ENCODE measurements at places on chromosomes 2 and 18. TPM values are rescaled to one million over a fixed set of nuclear protein-coding genes. Genes with fewer than 3 reads are reported as not detected.

The TRPM8 gene
- total RNA-seq = not detected

The OTOS gene
- total RNA-seq = not detected

The GPR45 gene
- not detected for total RNA-seq

The PLA2R1 gene
- total RNA-seq = 17.0 TPM

DNA sequence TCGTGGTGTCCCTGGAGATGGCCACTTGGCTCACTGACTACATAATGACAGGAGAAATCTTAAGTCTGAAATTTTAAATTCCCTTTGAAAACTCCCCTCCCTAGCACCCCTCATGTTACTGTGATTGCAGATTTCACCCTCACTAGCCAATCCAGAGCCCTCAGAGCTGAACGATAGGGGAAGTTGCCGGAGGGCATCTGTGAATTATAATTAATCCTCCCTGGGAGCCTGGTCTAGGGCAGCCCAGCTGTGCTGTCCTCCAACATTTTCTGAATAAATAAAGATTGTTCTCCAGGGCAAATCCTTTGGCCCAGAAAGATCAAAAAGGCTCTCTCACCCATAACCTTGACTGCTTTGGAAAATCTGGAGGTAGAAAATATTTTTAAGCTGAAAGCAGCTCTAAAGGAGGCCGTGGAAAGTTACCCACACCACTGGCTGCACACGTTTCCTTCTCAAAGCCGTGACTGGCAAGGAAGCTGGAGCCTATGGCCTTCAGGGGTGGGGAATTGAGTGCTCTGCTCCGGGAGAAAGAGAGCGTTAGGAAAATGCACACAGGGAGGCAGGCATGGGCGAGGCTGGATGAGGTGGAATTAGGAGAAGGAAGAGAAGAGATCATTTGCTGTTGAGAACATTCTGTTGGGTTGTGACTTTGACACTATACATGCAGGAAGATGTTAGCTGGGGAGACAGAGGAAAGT is 68.9 kb upstream of the CNGA3 start:
- no peak for DNase-seq

GRCh38 chr18:24414349-24415003 is 12.0 kb upstream of the IMPACT start:
- DNase-seq = no peak

DNA sequence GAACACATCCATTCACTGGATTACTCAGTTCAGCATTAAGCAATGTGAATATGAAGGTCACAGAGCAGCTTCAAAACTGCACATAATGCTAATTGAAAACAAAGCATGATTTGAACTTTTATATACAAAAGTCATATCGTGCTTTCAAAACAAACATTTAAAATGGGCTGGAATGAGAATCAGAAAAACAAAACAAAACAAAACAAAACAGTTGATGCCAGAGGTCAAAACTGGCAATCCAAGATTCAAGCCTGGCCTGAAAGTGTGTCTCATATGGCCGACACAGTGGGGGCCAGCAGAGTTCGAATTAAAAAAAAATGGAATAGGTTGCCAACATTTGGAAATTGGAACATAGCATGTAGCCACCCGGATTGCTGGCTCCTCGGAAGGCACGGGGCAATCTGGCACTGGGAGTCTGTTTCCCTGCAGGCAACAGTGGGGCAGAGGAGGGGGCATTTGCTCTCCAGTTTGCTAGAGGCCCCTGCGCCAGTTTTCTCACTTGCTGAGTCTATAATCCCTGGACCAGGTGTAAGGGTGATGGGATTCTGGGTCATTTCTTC is 294.4 kb downstream of the ZNF521 start:
- DNase-seq = no peak

DNA sequence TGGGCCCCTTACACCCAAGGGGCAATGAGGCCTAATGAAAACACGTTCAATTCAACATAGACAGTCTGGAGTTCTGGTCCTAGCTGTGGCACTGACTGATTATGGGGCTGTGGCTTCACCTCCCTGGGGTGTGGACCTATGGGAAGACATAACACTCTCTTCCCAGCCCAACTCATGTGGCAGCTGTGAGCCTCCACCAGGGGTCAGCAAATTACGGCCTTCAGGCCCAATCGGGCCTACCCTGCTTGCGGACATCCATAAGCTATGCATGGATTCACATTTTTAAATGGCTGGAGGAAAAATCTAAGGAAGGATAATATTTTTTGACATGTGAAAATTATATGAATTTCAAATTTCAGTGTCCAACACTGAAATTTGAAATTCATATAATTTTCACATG is 101.3 kb downstream of the LOXHD1 start:
- DNase-seq = peak; percentile 71

DNA sequence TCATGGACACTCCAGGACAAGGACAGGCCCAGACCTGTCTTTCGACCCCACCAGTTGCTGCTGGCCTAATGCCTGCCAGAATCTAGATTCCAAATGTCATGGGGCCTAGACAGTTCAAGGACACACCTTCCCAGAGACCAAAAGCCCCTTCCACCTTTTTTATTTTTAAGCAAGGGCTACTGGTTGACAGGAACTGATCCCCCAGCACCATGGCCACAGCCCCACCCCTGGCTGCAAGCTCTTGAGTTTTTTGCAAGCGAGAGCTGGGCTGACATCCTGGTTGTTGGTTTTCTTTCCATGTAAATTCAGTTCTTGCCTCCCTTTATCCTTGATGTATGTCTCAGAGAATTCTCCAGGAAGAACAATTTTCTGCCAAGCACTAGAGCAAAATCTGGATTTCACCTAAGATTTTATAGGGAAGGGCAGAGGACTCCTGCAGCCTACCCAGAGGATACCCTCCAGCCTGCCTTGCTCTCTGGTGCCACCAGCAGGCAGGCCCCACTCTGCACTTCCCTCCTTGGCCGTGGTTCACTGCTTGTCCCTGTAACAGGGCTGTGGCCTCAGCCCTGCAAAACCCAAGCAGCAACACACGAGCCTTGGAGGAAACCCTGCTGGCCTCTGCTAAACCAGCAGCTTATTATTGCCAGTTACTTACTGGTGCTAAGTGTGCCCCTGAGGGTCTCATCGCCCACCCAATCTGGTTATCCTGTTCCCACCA is 97.7 kb downstream of the TWIST2 start:
- DNase-seq = peak; percentile 69

DNA sequence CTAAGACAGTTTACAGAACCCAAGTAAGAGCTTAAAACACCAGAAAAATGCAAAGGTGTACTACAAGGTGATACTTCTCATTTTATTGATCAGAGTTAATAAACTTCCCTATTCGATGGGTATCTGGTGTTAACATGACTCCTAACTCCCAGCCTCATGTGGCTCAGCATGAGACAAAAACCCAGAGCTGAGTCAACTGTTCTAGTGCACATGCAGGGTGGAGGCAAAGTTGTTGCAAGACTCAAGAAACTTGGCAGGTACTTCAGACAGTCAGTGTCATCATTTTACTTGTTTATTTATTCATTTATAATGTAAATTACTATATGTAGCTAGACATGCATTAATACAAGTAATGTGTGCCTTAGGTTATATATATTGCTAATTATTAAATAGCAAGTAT is 216.6 kb upstream of the DSEL start:
- DNase-seq = no peak

Measured in dermis blood vessel endothelial cell (primary cell).